ENCODE measurements at places on chromosomes 4 and X.
A peak's percentile ranks its signal among the peaks of the same experiment; 100 is the strongest.

DNA sequence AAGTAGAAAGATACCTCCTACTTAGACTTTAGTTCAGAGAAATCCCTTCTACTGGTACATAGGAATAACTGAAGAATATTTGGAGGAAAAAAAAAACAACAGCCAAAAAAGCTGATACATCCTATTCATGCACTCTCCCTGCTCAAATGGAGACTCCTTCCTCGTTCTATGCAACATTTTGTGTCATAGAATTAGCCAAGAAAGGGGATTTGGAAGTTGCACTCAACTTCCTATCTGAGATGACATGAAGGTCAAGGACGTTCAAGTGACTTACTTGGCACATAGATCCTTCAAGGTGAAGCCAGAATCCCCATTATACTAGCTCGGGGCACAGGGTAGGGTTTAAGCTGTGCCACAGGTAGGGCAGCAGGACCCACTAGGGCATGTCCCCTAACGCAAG, 56.2 kb upstream of the S100G start:
- DNase-seq, result no peak

DNA sequence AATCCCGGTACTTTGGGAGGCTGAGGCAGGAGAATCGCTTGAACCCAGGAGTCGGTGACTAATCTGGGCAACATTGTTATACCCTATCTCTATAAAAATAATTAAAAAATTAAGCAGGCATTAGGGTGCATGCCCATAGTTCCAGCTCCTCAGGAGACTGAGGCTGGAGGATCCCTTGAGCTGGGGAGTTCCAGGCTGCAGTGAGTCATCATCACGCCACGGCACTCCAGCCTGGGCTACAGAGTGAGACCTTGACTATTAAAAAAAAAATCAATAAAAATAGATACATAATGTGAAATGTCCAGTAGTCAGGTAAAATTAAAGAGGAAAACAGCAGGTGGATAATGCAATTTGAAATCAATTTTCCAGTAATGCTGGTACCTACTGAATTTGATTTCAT, 14.6 kb downstream of the ADGRL3 start:
- no peak for DNase-seq

- no peak for DNase-seq
Observed at GRCh38 chr4:85842540-85842939, 367.6 kb downstream of the ARHGAP24 start.

- DNase-seq, result peak; percentile 46
Observed at GRCh38 chrX:40651620-40652223, 4.4 kb upstream of the CXorf38 start.

DNA sequence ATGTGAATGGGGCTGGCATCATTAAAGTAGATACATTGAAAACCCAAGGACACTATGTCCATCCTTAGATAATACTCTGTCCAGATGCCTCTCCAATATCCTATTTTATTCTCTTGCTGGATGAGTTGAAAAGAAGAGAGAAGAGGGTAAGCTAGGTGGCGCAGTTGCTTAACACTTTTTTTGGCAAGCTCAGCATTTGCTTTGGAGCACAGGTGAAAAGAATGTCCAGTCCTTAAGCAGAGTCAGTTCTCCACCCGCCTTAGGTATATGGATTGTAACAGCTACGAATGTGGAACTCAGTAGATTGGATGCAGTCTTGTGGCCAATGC, 208.4 kb downstream of the NWD2 start:
- no peak for DNase-seq

- DNase-seq, result no peak
Observed at GRCh38 chr4:189443341-189443740, 497.3 kb upstream of the FRG1 start.

DNA sequence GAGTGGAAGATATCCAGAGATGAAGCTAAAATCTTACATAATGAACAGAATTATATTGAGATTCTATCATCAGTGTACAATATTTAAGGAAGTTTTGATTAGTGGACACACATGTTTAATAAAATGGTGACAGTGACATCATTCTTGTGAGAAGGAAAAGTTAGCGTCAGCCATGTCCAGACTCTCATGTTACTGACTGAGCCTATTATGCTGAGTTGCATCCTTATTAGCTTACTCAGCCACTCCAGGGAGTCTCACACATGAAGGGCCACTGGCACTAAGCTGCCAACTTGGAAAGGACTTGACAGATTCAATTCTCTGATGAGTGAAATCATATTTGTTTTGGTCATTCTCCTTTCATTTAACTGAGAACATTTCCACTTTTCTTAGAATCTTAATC, 170.6 kb downstream of the BANK1 start:
- no peak for DNase-seq

DNA sequence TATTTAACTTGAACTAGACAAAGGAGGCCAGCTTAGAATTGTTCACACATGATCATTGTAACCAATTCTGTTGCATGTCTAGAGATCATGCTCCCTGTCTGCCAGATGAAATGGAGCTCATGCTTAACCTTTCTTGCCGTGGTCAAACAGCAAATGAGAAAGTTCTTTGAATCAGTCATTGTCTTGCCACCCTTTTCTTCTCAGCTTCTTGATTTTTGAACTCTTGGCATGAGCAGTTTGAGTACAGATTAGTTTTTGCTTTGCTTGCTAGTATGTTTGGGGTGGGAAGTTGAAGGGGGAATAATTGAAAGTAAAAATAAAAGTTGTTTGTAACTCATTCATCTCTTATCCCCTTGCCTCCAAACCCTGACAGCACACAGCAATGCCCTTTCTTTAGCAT, 4.7 kb downstream of the MTM1 start:
- no peak for DNase-seq

GRCh38 chr4:54729256-54729655, 71.5 kb downstream of the KIT start:
- no peak for DNase-seq

DNA sequence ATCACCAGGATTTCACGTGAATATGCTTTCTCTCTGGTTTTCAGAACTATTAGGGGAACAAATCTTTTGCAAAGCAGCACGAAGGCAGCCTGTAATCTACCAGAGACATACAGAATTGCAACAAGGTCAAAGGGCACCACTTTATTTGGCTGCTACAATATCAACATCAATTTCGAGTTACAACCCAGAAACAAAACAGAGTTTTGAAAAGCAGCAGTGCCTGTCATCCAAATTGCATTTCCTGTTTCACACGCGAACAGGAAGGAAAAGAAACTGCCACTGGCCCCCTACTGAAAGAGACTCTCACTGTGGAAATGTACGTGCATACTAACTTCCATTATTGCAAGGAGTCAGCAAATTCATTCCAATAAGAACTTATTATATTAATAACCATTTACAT, 17.1 kb upstream of the C1QTNF7 start:
- no peak for DNase-seq

GRCh38 chr4:44368413-44369167, 80.0 kb downstream of the KCTD8 start:
- DNase-seq, result no peak

DNA sequence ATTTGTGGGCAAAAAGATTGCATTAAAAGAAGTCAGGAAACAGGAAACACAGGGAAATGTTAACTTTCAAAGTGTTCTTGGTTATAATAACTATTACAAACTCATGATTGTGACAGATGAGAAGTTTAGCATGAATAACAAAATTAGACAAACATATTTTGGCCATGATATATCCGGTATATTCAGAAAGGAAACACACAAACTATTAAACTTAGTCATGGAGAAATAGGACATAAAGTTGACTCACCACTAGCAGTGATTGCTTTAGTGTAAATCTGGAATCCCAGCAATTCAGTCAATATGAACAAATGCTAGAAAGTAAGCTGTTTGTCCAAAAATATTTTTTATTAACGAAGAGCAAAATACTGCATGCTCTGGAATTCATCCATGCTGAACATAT, 1299.9 kb downstream of the C4orf33 start:
- no peak for DNase-seq

GRCh38 chr4:73948990-73949706, 32.7 kb downstream of the PF4 start:
- DNase-seq, result no peak

- no peak for DNase-seq
Observed at GRCh38 chrX:71997320-71997719, 86.7 kb downstream of the NHSL2 start.

DNA sequence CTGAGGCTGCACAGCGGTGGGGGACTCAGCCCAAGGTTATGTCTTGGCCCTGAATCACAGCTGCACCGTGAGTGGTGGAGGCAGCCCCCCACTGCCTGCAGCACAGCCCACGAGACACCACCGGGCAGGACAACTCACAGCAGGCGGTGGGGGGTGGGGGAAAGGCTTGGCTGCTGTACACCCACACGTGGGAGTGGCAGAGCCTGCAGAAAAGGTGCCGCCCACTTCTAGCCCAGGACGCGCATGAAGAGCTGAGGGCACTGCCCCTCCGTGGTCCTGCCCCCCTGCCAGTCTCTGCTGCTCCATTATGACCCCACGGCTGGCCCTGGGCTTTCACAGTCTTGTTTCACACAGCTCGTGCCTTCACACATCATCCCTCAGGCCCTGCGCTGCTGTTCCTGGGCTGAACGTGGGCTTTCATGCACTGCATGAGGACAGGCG, 40.8 kb downstream of the FGFRL1 start:
- DNase-seq, result no peak

- DNase-seq, result no peak
Observed at GRCh38 chr4:38752941-38753806, 29.6 kb downstream of the TLR10 start.

GRCh38 chr4:126752702-126753101, 880.1 kb upstream of the INTU start:
- DNase-seq, result no peak

GRCh38 chr4:23654791-23655190, 235.1 kb downstream of the PPARGC1A start:
- no peak for DNase-seq

- no peak for DNase-seq
Observed at GRCh38 chr4:105472871-105473323, 965 bp downstream of the PPA2 start.

DNA sequence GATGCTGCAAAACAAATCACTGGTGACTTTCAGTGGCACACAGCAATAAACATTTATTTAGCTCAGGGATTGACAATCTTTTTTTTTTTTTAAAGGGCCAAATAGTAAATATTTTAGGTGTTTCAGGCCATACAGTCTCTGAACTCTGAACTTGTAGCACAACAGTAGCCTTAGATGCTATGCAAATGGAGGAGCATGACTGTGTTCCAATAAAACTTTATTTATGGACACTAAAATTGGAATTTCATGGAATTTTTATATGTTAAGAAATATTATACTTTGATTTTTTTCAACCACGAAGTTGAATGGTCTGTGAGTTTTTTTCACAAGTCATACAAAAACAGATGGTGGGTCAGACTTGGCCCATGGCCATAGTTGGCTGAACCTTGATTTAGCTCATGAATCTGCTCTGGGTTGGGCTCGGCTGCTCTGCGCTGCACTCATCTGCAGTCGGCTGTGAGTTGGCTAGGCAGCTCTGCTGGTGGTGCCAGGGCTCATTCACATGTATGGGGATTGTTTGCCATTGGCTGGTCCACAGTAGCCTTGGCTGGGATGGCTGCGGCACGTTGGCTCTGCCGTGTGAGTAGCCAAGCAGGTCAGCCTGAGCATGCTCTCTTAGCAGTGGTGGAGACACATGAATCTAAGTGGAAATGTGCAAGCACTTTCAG, 231.7 kb upstream of the PGRMC2 start:
- DNase-seq, result no peak

DNA sequence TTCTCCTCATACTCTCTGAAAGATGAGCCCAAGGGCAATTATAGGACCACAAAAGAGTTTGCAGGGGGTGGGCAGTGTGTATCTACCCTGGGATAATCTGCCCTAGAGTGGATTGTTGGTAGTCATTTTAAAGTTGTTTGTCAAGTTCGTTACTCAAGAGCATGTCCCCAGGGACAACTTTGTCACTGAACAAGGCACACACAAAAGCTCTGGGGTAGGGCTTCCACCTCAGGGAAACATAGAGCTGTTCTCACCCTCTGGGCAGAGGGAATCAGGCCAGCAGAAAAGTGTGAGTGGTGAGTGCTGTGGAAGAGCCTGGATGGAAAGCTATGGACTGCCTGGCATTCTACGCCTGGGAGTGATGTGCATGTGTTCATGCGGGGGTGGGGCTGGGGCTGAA, 23.3 kb upstream of the LEF1 start:
- DNase-seq, result no peak

GRCh38 chr4:74544655-74545361, 99.9 kb downstream of the AREG start:
- DNase-seq, result no peak

- DNase-seq, result no peak
Observed at GRCh38 chrX:15918003-15918402, 63.4 kb upstream of the AP1S2 start.

DNA sequence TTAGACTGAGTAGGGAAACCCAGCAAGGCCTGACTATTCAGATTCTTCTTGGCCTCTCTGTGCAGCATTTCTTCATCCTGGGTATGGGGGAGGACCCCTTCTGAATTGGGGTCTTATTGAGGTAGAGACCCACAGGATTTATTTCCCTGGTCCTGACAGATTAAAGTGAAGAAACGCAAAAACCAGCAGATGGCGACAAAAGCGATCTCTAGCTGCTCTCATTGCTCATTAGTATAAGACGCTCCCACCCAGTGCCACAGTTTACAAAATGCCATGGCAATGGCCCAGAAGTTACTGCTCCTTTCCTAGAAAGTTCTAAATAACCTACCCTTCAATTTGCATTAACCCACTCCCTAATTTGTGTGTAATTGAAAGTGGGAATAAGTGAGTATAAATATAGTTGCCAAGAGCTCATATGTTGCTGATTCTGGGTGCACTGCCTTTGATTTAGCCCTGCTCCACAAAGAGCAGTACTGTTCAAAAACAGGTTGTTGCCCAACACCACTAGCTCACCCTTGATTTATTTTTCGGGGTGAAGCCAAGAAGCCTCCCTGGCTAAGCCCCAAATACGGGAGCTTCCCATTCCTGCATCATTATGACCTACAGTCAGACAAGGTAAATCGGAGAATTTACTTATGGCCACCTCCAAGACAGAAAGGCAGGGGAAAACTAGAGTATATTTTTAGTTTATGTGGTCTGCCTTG, 3.7 kb upstream of the BEX4 start:
- no peak for DNase-seq

DNA sequence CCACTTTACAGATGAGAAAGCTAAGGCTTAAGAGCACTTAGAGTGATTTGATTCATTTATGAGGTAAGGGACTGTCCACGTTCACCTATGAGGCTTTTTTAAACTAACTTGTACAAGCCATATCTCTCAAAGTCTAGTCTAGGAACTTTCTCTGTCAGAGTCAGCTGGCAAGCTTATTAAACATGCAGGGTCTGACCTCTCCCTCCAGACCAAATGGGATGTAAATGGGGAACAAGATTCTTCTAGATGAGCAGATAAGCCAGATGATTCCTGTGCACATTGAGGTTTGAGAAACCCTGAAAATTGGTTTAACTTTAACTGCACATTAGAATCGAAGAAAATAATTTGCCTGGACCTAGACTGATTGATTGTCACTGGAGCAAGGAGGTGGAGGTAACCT, 160.0 kb upstream of the SPRY1 start:
- no peak for DNase-seq

DNA sequence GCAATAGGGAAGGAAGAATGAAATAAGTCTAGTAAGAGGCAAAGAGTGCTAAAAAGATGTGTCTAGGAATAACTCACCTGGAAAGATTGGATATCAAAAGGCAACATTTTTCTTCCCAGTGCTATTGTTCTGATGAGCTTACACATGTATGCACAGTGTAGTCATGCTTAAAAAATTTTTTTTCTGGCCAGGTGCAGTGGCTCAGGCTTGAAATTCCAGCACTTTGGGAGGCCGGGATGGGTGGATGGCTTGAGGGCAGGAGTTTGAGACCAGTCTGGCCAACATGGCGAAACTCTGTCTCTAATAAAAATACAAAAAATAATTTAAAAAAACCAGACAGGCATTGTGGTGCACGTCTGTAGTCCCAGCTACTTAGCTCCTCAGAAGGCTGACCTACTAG, 795.8 kb upstream of the IGFBP7 start:
- DNase-seq, result no peak

- DNase-seq, result no peak
Observed at GRCh38 chrX:96713303-96713702, 28.7 kb downstream of the DIAPH2 start.
